Stimulated activated CD4-positive, alpha-beta T cell treated with anti-CD3 and anti-CD28 coated beads, TNF-alpha, amount 100 ng/mL, for 48 hours (primary cell): ENCODE measurements at places on chromosomes 2 and 18.

GRCh38 chr2:232891621-232892071 lies 21.6 kb downstream of the SNORC start:
- DNase-seq, result no peak

GRCh38 chr2:113276761-113277425 lies 1.8 kb downstream of the PAX8 start:
- DNase-seq, result no peak

- DNase-seq, result no peak
These were observed 124.1 kb upstream of the XIRP2 start for GRCh38 chr2:166764216-166764615.

DNA sequence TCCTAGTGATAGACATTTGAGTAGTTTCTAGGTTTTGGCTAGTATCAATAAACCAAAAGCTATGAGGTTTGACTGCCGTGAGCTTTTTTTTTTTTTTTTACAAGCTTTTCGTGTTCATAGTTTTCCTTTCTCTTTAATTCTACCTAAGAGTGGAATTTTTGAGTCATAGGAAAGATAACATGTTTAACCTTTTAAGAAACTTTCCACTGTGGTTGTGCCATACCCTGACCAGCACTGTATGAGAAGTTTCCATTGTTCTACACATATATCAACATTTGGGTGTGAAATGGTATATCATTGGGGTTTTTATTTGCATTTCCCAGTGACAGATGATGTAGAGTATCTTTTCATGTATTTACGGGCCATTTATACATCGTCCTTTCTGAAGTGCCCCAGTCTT lies 31.7 kb downstream of the UBE2F start:
- DNase-seq, result peak; percentile 20

DNA sequence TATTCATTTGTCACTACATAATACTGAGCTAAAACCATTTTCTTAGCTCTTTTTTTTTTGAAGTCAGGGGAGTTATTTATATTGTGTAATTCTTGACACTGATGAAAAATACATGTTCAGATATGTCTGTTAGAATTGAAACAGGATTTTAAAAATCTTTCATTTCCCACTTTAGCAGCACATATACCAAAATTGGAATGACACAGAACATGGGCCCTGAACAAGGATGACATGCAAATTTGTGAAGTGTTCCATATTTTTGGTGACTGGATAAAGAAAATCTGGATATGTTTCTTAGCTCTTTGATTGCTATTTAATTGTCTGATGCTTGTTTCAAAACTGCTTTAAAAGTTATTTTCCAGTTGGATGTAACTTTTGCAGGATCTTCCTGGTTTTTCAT lies 1963.9 kb upstream of the LRRTM1 start:
- no peak for DNase-seq

GRCh38 chr2:43950383-43951008 lies 45.3 kb downstream of the LRPPRC start:
- no peak for DNase-seq

DNA sequence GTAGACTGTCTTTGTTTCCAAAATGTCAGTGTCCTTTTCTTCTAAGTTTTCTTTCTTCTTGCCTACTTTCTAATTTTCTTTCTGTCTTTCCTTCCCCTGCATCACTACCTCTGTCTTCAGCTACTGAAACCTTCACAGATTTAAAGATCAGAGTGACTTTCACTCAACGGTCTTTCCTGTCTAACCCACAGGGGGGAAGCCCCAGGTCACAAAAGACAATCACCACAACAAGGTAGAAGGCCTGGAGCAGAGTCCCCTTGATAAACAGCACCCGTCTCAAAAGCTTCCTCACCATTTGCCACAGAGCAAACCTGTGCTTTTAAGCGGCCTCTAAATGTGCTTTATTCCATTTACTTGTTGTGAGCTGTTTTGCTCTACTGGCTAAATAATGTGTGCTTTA lies 665.4 kb downstream of the BCL11A start:
- DNase-seq, result no peak

DNA sequence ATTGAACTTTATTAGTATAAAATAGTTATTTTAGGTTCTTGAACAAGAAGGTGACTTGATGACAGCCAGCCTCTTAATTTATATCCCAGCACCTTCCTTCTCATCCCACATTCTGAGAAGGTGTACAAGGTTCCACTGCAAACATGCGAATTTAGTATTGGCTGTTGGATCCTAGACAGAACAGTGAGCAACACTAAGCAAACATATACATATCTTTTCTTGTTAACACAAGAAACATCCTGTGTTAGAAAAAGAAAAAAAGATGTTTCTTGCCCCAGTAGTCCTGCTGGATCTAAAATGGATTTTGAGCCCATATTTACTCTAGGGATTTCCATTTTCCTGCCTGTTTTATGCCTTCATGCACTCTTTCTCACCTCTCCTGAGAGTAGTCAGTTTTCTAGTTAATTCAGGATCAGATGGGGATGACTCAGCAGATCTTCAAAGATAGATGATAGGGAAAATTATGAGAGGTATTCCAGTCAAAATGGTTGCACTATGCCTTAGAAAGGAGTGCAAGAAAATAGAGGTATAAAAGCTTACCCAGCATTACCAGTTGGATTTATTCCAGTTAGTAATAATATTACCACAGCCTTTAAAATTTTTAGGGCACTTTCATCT lies 336.5 kb downstream of the MEIS1 start:
- DNase-seq, result no peak

DNA sequence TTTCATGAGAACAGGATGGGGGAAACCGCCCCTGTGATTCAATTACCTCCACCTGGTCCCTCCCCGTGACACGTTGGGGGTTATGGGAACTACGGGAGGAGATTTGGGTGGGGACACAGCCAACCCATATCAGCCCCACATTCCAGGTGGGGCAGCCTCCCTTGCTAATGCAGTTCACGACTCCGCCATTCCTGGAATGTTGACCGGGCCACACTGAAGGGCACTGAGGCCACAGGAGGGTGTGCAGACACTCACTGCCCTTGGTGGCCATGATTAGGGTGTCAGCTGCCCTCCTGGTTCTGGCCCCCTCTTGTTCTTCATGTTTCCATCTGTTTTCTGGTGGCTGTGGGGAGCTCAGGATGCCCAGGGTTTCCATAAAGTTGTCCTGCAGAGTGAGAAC lies 176.3 kb downstream of the TWIST2 start:
- no peak for DNase-seq

GRCh38 chr2:69578198-69578540 lies 65.4 kb downstream of the AAK1 start:
- DNase-seq, result no peak

GRCh38 chr2:80858965-80859364 lies 554.4 kb upstream of the LRRTM1 start:
- no peak for DNase-seq

- no peak for DNase-seq
These were observed 2.7 kb downstream of the NARS1 start for GRCh38 chr18:57618910-57619309.

DNA sequence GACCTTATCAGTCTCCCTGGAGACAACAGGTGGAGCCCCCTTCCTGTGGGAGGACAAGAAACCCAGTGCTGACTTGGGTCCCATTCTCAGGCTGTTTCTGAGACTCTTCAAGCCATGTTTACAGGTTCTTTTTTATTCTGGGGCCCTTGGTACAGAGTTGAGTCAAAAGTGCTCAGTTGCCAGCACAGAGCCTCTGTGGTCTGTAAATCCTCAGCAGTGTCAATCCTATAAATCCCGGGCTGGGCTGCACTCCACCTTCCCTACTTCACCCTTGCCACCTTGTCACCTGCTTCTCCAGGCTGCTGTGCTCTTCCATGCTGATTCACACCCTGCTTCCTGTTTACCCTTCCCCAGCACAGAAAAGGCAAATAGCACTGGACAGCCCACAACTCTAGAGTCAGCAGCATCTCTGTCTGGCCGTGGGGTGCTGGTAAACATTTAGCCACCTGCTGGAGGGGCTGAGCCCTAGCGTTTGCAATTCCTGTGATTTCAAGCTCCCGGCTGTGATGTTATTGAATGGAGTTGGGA lies 74.7 kb downstream of the TNFRSF11A start:
- no peak for DNase-seq

DNA sequence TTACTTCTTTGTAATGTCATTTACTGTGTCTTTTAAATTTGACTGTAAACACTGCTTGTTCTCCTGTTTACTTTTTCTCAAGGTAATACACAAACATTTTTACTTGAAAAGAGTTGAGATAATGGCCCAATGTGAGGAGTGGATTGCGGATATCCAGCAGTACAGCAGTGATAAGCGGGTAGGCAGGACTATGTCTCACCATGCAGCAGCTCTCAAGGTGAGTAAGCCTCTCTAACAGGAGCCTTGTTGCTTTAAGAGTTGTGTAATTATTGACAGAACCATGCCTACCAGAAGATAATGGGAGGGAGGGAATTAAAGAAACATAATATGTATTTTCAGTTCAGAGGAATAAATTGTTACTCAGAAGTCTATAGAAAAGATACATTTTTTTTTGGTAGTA lies 16.5 kb upstream of the TTC27 start:
- no peak for DNase-seq

- DNase-seq, result no peak
These were observed 11.1 kb downstream of the HADHB start for GRCh38 chr2:26255759-26256384.

DNA sequence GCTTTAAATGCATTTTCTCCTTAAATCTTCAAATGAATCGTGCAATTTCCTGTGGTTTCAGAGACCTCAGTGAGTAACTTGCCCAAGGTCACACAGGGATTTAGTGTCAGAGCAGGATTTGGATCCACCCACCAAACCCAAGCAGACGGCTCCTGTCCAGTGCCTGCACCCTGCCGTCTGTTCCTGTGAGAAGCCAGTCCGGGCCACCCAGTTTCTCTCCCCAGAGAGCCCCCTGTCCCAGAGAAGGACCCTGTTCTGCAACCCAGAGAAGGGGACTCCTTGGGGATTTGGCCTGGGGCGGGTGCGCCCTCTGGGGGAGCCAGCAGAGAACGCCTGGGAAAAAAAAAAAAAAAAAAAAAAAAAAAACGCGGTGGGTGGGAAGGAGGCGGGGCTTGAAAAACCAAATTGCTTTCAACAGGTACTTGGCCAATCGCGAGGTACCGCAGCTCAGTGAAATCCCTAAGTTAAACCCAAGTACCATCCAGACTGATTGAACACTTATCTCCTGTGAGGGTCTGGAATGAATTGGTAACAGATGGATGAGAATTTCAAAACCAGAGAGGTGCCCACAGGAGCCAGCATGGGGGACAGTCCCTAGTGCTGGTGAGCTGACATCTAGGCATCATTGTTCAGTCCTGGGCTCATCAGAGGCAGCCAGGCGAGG lies 30.9 kb upstream of the REEP1 start:
- DNase-seq, result no peak

GRCh38 chr2:178943745-178944144 lies 106.2 kb downstream of the CCDC141 start:
- no peak for DNase-seq

GRCh38 chr2:41910126-41910525 lies 137.7 kb upstream of the PKDCC start:
- DNase-seq, result no peak

DNA sequence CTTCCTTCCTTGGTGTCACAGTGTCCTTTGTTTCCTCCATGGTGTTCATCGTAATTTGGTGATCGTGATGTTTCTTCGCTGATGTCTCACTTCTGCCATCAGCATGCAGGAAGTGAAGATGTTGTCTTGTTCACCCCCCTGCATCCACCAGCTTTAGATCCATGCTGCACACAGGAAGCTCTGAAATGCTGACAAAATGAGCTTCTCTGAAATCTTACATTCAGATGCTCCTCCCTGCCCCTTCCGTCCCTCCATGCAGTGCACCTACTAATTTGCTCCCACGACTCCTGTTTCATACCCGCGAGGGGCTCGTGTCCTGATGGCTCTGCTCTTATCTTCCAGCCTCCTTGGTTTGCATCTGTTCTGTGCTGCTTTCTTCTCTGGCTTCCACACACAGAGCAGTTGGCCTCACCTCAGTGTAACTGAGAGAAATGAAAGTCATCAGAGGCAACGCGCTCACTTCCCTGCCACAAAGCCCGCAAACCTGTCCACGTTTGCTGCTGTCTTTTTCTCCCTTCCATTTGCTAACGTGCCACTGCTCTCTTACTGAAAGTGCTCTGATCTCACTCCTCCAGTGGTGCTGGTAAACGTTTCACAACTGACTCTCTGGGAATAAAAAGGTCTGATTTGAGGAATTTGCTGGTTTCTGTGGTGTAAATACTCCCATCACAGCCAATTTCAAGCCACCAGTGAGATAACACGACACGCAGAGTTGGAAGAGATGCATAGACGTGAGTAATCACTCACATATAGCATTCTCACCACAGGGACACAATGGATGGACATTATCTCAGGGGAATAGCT lies 41.0 kb upstream of the MGAT4A start:
- DNase-seq, result no peak

- no peak for DNase-seq
These were observed 12.5 kb downstream of the KLHL29 start for GRCh38 chr2:23397478-23397877.

- DNase-seq, result no peak
These were observed 222.1 kb downstream of the ETAA1 start for GRCh38 chr2:67619204-67619603.

- no peak for DNase-seq
These were observed at the start of gene GPR75 for GRCh38 chr2:53859206-53860181. TSS of gene GPR75 (minus strand) at chr2:53859967. CDS start at chr2:53854756, 5,211 bp downstream.

- no peak for DNase-seq
These were observed 1.3 kb downstream of the PIAS2 start for GRCh38 chr18:46915800-46916550.
